CD4-positive, alpha-beta T cell treated with Interleukin-15 for 4 hours (primary cell): ENCODE measurements at places on chromosomes 3 and 15.

DNA sequence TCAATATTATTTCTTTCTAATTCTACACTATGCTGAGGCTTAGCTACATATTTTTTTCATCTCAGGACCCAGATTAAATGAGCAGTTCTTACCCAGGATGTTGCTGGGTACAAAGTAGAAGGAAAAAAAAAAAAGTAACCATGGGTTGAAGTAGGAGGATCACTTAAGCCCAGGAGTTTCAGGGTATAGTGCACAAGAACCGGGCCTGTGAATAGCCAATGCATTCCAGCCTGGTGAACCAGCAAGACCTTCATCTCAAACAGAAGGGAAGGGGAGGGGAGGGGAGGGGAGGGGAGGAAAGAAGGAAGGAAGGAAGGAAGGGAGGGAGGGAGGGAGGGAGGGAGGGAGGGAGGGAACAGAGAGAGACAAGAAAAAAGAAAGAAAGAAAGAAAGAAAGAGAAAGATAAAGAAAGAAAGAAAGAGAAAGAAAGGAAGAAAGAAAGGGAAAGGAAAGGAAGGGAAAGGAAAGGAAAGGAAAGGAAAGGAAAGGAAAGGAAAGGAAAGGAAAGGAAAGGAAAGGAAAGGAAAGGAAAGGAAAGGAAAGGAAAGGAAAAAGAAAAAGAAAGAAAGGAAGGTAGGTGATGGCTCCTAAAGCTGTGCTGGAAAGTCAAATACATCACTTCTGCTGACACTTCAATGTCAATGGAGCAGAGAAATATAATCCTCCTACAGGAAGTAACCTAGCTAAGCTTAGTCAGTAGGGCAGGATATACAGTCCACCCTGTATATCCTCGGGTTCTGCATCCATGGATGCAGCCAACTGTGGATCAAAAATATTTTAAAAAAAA is 206.8 kb upstream of the TGFBR2 start:
- DNase-seq = no peak

GRCh38 chr3:50170689-50171088 is 15.6 kb downstream of the SEMA3F start:
- no peak for DNase-seq

DNA sequence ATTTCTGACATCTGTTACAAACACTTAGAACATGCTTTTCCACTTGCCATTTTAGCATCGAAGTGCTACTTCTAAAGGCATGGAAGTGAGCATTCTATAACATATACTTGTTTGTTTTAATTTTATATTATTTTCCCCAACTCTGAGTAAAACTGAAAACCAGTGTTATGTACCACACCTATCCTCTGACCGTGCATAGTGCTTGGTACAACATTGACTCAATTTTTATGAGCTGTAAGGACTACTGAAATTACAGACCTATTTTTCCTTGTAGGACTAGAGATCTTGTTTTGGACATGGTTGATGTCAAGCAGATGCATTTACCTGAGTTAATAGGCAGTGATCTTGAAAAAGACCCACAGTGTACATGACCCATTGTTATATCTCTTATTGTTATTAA is 51.5 kb upstream of the CCNB2 start:
- DNase-seq = no peak

- no peak for DNase-seq
These were observed 465.0 kb downstream of the CNTN3 start for GRCh38 chr3:74149466-74149865.

- no peak for DNase-seq
These were observed 25.2 kb downstream of the TSEN2 start for GRCh38 chr3:12509466-12509865.

- no peak for DNase-seq
These were observed 46.1 kb downstream of the SCAP start for GRCh38 chr3:47429476-47430270.
